ENCODE measurements at places on chromosomes 11 and 22.

GRCh38 chr11:110587129-110587528, 125.1 kb downstream of the ARHGAP20 start:
- no peak for DNase-seq

- DNase-seq: no peak
Observed at GRCh38 chr11:79956061-79956460, 515.2 kb upstream of the TENM4 start.

- DNase-seq: no peak
Observed at GRCh38 chr11:1556278-1556902, 15.7 kb downstream of the DUSP8 start.

- no peak for DNase-seq
Observed at GRCh38 chr11:125102510-125102909, 8.9 kb downstream of the TMEM218 start.

- no peak for DNase-seq
Observed at GRCh38 chr11:16136792-16137390, 219.5 kb downstream of the SOX6 start.

Data from COR-L47 (cell line).